HFFc6 (cell line): ENCODE measurements at places on chromosomes 6 and 20. TPM values are rescaled to one million over a fixed set of nuclear protein-coding genes. Genes with fewer than 3 reads are reported as not detected.

GRCh38 chr6:139834232-139834631, 459.8 kb upstream of the CITED2 start:
- DNase-seq = no peak
- H3K36me3 ChIP-seq = peaks cover 17% of the 10 kb centered on the region
- no peak overlapping the region for H3K4me3 ChIP-seq
- peaks cover 5% of the 10 kb centered on the region for H3K4me1 ChIP-seq

DNA sequence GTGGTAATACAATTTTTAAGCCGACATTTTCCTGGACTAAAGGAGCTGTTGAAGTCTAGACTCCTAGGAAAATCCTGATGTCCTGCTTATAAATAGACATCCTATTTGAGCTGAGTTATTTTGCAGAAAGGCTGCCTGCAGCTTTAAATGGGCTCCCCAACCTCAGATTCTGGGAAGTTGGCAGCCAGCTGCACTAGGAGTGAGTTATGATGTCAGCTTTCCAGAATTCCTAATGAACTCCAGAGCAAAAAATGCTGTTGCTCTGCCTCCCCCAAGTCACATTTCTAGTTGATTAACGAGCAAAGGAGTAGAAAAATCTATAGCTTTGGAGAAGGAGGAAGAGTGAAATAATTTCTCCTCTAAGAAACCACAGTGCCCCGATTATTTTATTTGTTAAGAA, 346.3 kb upstream of the SULF2 start:
- no peak overlapping the region for H3K4me3 ChIP-seq
- H3K36me3 ChIP-seq = peaks cover 4% of the 10 kb centered on the region; the same call in 1 of the 2 replicates
- H3K27ac ChIP-seq = no peak overlapping the region
- H3K27me3 ChIP-seq = peaks cover 2% of the 10 kb centered on the region; the same call in 1 of the 2 replicates

The TENT5A gene
- total RNA-seq = 52.7 to 61.5 TPM (median 57.0 TPM) in 3 replicates

The MRAP2 gene
- not detected in 3 replicates for total RNA-seq
